Stimulated activated CD4-positive, alpha-beta T cell treated with anti-CD3 and anti-CD28 coated beads, Interleukin-1b, Interleukin-23, amount 100 ng/mL, for 1 hour (primary cell): ENCODE measurements at places on chromosomes 3 and 15.

GRCh38 chr3:178233371-178234071 lies 302.7 kb upstream of the KCNMB2 start:
- DNase-seq, result no peak

DNA sequence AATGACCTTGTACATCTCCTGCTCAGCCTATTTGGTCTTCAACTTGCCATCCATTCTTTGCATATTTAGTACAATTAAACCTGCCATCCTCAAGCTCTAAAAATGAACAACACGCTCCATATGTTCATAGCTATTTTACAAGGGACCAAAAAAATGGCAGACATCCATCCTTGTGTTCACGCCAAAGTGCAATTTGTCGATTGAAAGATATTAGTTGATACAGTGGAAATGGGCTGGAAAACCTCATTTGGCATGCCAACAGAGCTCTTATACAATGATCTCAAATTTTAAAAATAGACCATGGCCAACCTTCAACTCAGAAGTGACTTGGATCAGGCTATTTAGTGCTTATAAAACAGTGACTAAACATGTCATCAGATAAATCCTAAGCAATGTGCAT lies 413.6 kb upstream of the ARL6 start:
- DNase-seq, result no peak

- DNase-seq, result no peak
Measured at GRCh38 chr15:85336880-85337279, 43.5 kb upstream of the AKAP13 start.

DNA sequence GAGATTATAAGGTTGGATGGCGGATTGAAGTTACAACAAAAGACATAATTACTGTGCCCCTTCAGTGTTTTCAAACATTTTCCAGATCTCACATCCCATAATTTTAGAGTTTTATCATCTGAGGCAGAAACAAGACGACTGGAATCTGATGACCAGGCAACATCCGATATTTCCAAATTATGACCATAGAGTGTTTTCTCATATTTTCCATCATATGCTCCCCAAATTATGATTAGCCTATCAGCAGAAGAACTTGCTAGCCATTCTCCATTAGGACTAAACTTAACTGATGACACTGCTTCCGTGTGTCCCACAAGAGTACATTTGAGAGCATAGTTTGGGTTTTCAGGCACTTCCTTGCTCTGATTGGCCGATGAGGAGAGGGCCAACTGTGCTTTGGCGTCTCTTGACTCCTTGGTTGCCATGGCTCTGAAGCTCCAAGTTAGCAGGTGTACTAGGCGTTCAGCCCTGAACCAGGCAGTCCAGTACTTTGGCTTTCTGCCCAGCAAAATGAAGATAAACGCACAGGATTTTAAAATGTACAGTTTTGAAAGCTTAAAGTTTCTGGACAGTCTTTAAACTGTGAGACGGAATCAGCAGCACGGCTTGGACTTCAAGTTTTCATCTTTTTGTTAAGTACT lies 638 bp downstream of the WDR5B start:
- no peak for DNase-seq

DNA sequence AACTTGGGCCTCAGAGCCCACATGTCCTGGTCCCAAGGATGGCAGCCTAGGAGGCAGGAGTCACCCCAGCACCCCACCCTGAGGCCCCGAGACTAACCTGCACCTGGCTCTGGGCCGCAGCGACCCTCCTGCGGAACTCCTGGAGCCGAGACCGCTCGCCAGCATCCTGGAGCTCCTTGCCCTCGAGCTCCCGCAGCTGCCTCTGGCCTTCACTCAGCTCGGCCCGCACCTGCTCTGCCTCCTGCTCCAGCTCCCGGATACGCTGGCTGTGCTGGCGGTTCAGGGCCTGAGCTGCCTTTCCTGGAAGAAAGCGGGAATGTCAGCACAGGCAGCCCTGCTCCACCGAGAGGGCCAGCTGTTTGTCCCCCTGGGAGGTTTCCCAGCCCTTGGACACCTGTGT lies 13.2 kb downstream of the KIF7 start:
- no peak for DNase-seq

GRCh38 chr3:13219902-13220296 lies 146.7 kb upstream of the IQSEC1 start:
- no peak for DNase-seq

GRCh38 chr3:154794814-154795445 lies 285.2 kb upstream of the MME start:
- DNase-seq, result no peak

DNA sequence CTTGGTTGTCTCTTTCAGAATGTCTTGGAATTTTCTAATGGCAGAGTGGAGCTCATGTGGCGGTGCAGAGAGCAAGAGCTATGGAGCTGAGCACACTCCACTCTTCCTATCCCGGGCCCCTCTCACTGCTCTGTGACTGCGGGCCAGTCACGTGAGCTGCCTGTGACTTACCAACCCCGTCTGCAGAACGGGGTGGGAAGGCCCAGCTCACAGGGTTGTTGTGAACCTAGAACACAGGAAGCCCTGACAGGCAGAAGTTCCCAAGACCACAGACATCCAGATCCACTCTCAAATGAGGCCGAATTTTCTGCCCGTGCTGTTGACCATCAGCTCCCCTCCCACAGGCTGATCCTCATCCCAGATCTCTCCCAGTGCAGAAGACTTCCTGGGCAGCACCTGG lies 35.5 kb upstream of the PLXNA1 start:
- DNase-seq, result no peak

- no peak for DNase-seq
Measured at GRCh38 chr3:129582799-129583198, 23.7 kb downstream of the PLXND1 start.

DNA sequence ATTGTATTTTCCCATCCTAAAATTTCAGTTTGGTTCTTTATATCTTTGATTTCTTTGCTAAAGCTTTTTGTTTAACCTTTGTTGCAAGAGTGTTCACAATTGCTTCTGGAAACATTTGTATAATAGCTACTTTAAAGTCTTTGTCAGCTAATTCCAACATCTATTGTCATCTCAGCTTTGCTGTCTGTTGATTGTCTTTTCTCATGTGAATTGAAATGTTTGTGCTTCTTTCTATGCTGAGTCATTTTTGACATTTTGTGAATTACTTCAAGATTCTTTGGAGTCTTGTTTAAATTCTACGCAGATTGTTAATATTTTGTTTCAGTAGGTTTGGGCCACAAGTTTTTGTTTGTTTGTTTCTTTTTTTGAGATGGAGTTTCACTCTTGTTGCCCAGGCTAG lies 73.2 kb downstream of the SUCNR1 start:
- no peak for DNase-seq

GRCh38 chr3:52781741-52782140 lies 4.3 kb downstream of the ITIH1 start:
- DNase-seq, result no peak

DNA sequence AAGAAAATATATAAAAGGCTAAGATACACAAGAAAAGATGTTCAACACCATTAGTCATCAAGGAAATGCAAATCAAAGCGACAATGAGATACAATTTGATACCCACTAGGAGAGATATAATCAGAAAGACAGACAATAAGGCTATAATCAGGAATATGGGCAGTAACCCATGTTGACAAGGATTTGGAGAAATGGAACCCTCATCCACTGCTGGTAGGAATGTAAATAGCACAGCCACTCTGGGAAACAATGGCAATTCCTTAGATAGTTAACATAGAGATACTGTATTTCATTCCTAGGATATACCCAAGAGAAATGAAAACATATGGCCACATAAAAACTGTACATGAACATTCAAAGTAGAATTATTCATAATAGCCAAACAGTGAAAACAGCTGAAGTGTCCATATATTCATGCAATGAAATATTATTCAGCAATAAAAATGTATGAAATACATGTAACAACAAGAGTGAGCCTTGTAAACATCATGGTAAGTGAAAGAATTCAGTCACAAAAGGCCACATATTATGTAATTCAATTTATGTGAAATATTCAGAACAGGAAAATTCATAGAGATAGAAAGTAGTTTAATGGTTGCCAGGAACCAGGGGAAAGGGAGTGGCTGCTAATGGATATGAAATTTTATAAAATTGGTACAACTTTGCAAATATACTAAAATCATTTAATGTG lies 18.2 kb upstream of the COL8A1 start:
- no peak for DNase-seq

- DNase-seq, result no peak
Measured at GRCh38 chr3:130900959-130901358, 7.1 kb downstream of the ATP2C1 start.

DNA sequence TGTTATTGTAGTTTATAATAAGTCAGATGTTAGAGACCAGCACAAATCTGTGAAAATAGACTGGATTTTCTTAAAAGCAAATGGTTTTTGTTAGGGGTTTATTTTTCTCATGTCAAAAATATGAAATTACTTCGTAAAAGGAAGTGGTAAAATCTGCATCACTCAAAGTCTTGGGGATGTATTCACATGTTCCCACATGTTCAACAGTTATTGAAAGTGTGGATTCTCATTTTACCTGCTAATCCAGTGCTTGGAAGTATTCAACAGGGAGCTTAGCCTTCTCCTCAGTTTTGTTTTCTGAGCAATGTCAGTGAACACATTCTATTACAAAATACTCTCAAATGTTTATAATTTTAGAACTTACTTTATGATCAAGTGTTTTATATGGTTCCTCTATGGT lies 352.0 kb downstream of the SOX2 start:
- DNase-seq, result no peak

- no peak for DNase-seq
Measured at GRCh38 chr3:72323773-72324172, 524.5 kb downstream of the SHQ1 start.

DNA sequence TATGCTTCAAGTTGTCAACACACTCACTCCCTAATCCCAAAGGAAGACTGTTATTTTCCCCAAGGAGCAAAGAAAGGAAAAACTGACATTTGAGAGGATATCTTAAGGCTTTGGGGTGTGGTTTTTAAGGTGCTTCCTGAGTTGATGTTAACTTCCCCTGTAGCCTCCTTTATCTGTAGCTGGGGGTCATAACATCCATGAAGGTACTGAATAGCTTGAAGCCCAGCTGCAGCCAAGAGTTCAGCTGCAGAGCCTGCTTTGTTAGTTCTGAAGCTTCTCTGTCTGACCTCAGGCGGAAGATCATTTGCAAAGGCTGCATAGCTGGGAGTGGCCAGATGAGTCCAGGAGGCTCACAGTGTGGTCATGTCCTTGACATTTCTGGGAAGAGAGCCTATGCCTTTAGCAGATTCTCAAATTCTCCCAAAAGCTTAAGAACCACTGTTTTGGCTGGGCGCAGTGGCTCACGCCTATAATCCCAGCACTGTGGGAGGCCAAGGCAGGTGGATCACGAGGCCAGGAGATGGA lies 165.4 kb downstream of the SV2B start:
- no peak for DNase-seq

DNA sequence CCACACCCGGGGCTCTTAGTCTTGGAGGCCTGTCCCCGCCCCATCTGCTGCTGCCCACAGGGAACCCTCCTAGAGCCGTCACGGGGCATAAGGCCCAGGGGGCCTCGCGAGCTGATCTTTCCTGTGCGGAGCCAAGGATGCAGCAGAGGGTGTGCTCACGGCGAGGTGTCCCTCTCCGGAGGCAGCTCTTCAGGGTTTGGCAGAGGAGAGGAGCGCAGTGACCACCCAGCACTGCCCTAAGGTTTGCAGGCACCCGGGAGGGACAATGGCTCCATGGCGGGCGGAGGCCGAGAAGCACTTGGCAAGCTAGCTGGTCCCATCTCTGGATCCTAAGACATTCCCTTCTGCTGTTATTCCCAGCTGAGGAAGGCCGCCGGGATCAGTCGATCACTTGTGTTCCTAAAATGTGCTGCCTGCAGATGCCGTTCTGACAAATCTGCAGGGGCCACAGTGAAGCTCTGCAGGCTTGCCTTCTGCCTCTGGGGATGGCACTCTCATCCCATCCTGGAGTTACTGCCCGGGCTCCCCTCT lies 47.4 kb upstream of the PCSK6 start:
- no peak for DNase-seq

- DNase-seq, result no peak
Measured at GRCh38 chr3:22893644-22894325, 309.3 kb upstream of the UBE2E2 start.

DNA sequence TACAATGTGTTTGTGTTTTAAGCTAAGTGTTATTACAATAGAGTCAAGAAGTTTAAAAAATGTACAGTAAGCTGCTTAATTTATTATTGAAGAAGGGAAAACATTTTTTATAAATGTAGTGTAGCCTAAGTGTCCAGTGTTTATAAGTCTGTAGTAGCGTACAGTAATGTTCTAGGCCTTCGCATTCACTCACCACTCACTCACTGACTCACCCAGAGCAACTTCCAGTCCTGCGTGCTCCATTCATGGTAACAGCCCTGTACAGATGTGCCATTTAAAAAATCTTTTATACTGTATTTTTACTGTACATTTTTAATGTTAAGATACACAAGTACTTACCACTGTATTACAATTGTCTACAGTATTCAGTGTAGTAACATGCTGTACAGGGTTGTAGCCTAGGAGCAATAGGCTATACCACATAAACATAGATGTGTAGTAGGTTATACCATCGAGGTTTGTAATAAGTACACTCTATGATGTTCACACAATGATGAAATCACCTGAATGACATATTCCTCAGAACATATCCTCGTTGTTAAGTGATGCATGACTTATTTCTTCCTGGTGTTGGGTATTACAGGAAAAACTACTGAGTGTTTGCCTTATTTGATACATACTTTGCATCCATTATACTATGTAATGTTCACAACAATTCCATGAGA lies 156.6 kb upstream of the NUDT16 start:
- no peak for DNase-seq

DNA sequence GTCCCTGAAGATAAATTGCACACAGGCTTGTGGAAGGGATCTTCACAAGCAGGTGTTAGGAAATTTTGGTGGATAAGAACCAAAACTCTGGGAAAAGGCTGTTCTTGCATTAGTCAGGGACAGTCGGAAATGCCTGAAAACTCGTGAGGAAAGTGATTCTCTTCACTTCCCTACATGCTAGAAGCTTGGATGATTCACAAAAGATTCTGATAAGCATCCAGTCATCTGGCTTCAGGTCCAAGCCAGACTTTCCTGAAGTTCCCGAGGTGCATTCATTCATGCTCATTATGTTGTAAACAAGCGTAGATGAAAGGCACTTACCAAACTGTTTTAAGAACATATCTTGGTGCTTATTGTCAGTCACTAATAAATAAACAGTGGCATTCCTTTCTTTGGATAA lies 1028.7 kb downstream of the NTRK3 start:
- no peak for DNase-seq

DNA sequence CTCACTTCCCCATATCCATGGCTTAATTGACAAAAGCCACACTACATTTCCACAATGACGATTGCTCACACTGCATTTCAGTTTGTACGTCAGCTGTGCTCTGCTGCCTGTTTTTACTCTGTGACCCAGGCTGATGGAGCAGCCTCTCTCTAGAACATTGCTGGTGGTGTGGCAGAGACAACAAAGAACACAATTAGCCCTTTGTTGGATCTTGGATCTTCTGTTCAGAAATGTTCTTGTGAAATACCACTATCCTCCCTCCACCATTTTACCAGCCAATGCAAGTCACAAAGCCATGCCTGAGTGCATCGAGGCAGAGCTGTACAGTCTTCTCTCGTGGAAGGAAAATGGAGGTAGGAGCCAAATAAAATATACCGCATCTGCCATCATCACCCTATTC lies 56.9 kb upstream of the TBC1D5 start:
- no peak for DNase-seq
